NCI-H748 treated with DMSO at 0.1 percent for 48 hours (cell line): ENCODE measurements at places on chromosomes 13 and 19.
A peak's percentile ranks its signal among the peaks of the same experiment; 100 is the strongest.

DNA sequence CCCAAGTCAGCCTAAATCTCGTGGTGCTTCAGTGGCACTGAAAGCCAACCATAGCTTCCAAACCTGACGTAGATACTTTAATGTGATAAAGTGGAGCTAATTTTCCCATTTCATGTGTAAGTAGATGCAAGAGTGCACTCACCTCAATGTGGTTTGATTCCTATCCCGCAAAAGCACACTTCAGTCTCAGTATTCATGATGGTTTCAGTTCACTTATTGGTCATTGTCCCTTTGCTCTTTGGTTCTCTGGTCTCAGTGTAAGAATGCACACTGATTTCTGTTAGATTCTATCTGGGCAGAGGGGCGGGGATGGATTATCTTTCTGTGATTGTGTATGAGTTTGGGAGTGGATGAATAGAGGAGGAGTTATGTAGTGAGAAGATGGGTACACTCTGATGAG is 340.6 kb downstream of the KCNRG start:
- no peak for DNase-seq

DNA sequence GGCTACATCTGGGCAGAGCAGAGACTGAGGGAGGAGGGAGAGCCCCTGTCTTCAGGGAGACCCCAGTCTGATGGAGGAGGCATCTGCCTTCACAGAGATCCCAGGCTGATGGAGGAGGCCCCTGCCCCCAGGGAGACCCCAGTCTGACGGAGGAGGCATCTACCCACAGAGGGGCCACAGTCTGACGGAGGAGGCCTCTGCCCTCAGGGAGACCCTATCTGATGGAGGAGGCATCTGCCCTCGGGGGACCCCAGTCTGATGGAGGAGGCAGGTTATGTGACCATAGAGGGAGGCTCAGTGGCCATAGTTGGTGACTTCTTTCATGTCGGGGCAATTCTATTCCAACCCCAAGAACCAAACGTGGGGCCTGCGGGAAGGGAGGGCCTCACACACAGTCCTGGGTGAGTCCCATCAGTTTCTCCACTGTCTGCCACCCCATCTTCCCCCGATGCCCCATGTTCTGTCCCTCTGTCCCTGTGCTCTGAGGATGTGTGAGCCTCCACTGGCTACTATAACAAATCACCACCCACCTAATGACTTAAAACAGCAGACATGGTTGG is 14.3 kb downstream of the MISP start:
- DNase-seq = no peak

DNA sequence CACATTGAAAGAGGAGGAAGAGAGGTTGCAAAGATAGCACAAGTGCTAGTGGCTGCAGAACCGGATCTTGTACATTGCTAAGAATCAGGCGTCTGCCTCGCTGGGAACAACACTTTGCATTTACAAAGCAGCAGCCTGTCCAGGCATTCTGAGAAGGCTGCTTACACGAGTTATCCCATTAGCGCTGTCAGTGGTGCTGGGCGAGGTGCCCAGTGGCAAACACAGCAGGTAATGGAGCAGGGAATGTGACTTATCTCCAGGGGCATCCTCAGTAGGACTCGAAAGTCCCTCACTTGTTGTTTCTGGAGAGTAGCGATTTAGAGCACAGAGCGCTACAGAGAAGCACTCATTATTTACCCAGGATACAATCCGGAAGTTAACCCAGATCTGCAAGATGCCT is 209.6 kb downstream of the OLFM4 start:
- no peak for DNase-seq

DNA sequence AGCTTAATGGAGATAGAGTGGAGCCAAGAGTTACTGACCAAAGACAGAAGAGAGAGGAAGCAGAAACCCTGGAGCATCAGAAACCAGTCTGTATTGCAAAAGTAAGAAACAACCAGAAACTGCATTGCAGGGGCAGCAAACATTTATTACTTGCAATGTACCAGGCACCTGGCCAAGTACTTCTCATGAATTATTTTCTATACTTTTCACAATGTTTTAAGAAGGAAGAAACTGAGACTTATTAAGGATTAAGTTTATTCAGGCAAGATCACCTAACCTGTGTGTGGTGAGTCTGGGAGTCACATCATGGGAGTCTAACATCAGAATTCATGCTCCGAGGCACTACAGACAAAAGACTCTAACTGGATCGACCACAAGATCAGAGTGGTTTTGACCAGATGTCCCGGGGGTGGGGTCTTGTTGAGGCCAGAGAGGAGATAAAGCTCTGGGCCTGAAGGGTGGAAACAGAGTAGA is 47.4 kb downstream of the TNFRSF19 start:
- DNase-seq = no peak

DNA sequence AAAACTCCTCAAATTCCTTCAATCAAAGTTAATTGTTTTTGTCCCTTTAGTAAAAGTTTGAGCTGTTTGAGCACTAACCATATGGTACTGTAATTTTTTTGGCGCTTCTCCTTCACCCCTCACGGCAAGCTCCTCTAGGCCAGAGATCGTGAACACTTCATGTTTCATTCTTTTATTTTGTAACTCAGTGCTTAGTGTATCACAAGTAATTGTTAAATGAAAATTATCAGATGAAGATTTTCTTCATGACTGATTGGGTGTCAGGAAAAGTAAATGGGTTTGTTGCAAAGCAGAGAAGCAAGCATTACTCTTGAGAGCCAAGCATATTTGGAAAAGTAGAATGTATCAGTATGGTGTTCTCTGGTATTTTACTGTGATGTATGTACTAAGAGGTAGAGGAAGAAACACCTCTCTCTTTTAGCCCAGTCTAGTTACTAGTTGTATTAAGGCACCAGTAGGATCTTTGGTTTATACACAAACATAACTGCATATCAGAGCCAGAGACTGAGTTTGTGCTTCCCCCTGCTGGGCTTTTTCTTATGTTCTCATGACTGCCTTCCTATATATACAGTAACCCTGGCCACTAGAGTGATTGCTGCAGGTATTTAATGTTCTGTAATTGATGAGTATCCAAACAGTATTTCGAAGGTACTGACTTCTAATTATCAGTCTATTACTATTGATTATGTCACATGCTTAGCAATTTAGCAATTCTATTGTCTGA is 202.3 kb upstream of the KLHL1 start:
- DNase-seq = peak; percentile 90

GRCh38 chr19:49816590-49816989 is 1.5 kb upstream of the MED25 start:
- DNase-seq = no peak

- no peak for DNase-seq
These were observed 4.5 kb downstream of the CLDN10 start for GRCh38 chr13:95557013-95557412.

- no peak for DNase-seq
These were observed 3.6 kb upstream of the ADAMTSL5 start for GRCh38 chr19:1516395-1516753.

GRCh38 chr13:48838193-48838973 is 137.3 kb upstream of the FNDC3A start:
- DNase-seq = no peak

DNA sequence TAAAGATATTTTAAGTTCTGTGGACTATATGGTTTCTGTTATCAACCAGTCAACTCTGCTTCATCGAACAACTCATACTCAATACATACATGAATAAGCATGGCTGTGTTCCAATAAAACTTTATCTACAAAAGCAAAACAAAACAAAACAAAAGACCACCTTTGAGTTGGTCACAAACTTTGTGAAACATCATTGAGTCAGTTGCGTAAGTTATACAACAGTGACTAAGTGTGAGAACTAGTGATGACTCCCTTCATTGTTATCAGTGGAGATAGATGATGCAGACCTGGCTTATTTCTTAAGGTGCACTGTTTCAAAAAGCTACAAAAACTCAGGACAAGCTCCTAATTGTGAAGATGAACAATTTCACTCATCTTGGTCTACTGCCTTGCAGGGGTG is 14.5 kb upstream of the KLK4 start:
- DNase-seq = no peak

DNA sequence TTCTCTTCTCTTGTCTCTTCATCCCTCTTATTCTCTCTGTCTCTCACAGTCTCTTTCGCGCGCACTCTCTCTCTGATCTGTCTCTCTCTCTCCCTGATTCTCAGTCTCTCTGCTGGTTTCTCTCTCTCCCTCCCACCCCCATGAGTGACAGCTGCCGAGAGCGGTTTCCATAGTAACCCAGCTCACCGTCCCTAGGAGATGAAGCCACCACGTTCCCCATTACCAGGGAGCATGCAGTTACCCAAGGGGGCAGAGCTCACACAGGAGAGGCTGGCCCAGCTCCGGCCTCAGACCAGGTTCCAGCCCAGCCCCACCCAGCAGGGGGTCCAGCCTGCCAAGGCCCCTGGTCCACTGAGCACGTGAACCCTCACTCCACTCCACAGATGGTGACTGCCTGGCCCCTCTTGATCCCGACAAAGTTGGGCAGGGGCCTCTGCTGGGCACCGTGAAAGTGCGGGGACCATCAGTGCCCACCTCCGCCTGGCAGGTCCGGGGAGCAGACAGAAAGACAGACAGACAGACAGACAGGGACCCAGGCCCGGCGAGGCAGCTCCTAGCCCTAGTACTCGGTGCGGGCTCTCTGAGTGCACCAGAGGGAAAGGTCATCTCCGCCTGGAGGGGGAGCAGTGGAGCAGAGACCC is 50.6 kb downstream of the CELF5 start:
- DNase-seq = peak; percentile 22

DNA sequence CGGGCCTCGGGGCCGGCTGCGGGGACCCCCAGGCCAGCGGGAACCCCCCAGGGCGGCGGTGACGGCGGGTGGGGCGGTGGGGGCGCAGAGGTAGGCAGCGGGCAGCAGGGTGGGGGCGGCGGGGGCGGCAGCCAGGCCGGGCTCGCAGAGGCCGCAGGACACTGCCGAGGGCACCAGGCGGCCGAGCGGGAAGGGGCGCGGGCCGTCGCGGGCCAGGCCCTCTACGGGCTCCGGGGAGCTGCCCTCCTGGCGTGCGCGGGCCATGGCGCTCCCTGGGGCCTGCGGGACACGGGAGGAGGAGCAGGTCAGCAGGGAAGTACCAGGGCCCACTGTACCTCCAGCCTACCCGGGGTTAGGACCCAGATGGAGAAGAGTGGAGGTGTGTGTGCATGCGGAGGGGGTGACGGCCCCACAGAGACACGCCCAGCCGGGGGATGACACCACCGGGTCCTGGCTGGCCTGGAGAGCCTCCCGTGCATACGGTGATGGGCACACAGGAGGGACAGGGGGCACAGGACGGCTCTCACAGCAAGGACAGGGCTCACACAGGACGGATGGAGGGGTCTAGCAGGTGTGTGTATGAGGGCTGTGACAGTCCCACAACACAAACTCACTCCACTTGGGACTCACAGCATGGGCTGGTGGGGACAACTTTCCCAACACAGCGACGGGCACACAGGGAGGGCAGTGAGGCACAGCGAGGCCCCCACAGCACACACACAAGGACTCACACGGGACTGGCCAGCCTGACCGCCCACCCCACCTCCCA is 2.6 kb downstream of the BBC3 start:
- no peak for DNase-seq

GRCh38 chr19:4987256-4987655 is 18.3 kb downstream of the KDM4B start:
- DNase-seq = no peak

- no peak for DNase-seq
These were observed 15.5 kb upstream of the RASA3 start for GRCh38 chr13:114147803-114148520.

- no peak for DNase-seq
These were observed 78.4 kb upstream of the XPO4 start for GRCh38 chr13:20980899-20981298.

GRCh38 chr13:113220141-113220598 is 10.8 kb downstream of the CUL4A start:
- no peak for DNase-seq

DNA sequence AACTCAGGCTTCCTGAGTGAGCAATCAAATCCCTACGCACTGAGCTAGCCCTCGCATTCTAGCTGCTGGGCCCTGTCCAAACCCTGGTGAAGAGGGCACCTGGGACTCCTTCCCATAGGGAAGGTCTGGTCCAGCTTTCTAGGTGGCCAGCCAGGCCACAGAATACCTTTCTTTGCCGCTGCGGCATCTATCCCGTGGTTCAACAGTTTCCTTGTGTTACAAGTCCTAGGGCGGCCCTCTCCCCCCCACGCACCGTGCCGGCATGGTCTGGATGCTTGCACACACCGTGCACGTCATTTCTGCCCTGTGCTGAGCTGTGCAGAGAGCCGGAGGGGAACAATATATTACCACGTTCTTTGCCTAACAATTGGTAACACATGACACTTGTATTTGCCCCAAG is 164.6 kb upstream of the TSHZ3 start:
- no peak for DNase-seq

DNA sequence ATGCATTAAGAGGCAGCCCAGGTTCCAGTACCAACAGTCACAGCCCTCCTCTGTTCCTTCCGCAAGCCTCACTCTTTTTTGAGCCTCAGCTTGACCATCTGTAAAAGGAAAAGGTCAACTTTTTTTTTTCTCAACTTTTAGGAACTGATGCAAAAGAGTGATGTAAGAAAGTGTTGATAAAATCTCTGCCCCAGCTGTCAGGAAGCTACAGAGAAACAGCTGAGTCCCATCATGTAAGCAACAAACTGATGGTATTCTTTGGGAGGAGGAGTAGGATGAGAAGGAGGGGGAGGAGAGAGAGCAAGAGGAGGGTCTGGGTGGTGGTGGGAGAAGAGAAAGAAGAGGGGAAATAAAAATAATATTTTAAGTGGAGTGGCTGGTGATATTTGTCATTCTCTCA is 233.9 kb upstream of the TSHZ3 start:
- no peak for DNase-seq

GRCh38 chr19:17394891-17395415 is 957 bp upstream of the CCDC194 start:
- DNase-seq = no peak
